ENCODE measurements at places on chromosomes 1 and 21. TPM values are rescaled to one million over a fixed set of nuclear protein-coding genes. Genes with fewer than 3 reads are reported as not detected.

Gene IQCC
- total RNA-seq: 3.5 TPM

- DNase-seq: no peak
These were observed 5.6 kb downstream of the SESN2 start for GRCh38 chr1:28264897-28265296.

DNA sequence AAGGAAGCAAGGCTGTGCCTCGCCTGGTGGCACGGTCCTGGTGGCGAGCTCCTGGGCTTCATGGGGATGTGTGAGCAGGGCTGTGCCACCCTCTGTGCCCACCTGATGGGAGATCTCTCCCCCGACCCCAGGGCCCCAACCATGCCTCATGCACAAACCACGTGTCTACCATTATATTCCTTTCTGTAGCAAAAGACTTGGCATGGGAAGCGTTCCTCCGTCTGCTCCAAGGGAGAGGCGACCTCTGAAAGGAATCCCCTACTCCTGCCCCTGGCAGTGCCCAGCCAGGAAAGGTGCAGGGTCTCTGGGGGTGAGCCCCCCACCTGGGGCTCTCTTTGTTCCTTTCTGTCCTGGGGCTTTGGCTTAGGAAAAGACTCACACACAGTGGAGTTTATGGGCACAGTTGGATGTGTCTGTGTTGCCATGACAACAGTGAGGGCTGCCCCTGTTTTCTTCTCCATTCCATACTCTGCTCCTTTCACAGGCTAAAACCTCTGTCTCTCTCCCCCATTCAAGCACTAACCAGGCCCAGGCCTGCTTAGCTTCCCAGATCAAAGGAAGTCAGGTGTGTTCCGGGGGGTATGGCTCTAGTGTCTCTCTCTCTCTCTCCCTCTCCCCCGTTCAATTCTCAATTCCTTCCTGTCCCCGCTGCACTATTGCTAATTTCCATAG is 21.4 kb upstream of the LRRN2 start:
- no peak for DNase-seq

DNA sequence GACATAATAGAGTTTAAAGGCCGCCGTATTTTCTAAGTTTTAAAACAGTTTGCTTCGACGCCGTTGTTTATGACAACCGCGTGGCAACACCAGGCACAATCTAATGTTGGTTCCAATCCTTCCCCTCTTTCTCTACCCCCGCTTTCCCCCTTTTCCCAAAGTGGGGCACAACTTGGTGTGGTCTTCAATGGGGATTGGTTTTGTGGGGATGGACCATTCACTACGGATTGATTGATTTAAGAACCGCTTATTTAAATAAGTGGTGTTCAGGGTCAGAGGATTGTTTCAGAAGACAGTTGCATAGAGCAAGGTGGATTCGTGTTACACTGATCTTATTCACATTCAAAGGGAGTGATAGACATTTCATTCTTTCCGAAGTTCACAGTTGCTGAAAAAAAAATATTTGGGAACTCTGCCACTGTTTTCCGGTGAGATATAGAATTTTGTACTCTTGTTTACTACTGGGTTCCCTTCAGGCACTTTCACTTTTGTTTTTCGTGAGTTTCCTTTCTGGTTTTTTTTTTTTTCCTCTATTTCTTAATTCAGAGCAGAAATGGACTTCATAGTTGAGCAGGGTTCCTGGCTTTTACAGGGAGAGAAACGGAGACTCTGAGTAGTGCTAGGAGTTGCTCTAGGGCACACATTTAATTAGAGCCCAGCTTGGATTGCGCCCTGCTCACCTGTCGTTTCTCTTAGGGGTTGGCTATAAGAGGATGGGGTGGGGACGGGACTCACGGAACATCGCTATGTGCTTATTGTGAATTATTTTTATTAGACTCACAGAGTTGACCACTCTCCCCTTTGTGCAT is 79.6 kb upstream of the AK4 start:
- no peak for DNase-seq

GRCh38 chr1:113918243-113918642 is 10.9 kb upstream of the HIPK1 start:
- DNase-seq: no peak

All from activated B cell treated with CpG ODN at 0.5 μM for 24 hours (primary cell).